ENCODE measurements at places on chromosomes 16 and 17.

DNA sequence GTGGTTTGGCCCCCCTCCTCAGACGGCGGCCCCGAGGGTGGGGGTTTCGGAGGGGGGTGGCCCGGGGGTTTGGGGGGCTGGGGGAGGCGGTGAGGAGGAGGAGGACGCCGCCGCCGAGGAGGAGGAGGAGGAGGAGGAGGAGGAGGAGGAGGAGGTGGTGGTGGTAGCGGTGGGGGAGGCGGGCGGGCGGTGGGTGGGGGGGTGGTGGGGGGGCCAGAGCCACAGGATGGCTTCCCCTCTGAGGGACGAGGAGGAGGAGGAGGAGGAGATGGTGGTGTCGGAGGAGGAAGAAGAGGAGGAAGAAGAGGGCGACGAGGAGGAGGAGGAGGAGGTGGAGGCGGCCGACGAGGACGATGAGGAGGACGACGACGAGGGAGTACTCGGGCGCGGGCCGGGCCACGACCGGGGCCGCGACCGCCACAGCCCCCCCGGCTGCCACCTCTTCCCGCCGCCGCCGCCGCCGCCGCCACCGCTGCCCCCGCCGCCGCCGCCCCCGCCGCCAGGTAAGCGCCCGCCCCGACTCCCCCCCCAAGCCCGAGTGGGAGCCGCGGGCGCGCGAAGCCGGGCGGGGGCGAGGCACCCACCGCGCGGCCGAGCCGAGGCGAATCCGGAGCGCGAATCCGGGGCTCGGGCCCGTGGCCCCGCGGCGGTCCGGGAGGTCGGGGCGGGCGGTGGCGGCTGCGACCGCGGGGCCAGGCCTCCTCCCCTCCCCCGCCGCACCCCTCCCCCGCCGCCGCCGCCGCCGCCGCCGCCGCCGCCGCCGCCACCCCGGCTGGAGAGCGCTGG is 3.8 kb upstream of the CHD3 start:
- no peak for DNase-seq

DNA sequence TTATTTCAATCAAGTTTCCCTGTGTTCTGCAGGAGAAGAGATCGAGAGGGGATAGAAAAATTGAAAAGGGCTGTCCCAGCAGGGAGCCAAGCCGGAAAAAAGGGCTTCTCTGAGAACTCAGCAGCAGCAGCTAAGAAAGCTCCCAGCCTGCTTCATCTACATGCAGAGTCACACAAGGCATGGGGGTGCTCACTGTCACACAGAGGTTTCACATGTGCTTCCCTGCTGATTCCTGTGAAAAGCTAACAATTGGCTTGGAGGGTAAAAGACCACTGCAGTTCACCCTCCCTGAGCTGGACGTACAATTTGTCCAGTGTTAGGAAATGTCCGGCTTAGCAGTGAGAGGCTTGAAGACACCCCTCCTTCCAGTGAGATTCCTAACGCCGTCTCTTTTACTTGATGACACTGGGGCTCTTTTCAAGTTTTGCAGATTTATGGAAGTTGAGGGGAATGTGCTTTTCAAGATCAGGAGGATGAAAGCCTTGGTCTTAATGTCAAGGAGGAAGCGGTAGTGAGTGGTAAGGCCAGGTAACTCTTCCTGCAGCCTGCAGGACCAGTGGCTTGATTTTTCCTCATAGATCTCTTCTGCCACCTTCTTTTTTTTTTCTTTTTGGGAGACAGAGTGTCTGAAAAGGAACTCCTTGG is 85.6 kb downstream of the WNT3 start:
- no peak for DNase-seq

- DNase-seq, result no peak
Observed at GRCh38 chr16:85171759-85172454, 59.6 kb upstream of the CIBAR2 start.

DNA sequence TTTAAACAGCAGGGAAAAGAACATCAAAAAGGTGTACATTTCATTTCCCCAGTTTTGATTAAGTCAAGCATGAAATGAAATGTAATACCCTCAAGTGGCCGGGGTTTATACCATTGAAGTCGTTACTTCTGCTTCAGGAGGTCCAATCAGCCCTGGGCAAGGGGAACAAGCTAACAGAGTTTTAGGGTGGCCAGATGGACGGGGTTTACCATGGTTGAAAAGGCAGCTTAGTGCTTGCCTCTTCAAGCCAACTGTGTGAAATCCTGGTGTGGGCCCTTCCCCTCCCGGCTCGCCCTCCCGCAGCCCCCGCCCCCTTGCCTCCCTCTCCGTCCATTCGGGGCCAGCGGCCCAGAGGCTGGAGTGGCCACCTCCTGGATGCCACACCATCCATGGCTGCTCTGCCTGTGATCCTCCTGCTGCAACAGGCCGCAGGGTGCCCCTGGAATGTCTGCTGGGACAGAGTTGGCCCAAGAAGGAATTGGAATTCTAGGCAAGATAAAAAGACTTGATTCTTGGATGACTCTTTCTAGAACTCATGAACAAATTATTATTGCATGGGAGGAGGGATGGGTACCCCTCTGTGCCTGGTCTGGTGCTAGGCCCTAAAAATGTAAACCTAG is 296.2 kb upstream of the IRX3 start:
- DNase-seq, result no peak

- no peak for DNase-seq
Observed at GRCh38 chr16:61798741-61799140, 237.5 kb downstream of the CDH8 start.

DNA sequence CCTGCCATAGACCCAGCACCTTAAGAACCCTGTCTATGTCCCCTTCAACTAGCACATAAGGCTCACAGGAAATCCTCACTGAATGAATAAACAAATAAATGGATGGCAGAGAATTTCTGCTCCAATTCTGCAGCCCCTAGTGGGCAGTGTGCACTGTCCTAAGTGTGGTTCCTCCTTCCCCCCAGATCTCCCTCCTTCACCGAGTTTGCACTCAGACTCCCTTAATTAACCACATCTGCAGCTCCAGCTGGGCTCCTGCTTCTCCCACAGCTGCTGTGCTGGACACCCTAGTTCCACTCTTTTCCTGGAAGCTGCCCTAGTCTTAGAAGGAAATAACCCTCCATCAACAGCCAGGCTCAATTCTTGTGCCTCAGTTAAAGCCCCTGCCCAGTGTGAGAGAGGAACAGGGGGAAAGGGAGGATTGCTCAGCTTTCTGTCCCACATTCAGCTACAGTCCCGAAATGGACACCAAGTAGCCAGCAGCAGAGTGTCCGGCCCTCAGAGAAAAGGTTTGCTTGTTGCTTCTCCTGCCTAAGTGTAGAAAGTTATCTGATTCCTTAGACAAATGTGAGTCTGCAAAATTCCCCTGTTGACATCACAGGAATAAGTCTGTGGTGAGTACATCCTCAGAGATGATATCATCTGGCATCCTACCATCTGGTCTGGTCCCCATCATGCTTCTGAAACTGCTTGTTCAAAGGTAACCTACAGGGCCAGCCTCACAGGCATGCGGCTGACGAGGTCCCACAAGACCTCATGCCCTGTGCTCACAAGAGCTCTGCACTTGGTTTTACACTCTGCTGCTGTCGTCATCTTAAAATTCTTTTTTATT is 12.3 kb downstream of the LRRC3C start:
- peak; percentile 62 for DNase-seq

DNA sequence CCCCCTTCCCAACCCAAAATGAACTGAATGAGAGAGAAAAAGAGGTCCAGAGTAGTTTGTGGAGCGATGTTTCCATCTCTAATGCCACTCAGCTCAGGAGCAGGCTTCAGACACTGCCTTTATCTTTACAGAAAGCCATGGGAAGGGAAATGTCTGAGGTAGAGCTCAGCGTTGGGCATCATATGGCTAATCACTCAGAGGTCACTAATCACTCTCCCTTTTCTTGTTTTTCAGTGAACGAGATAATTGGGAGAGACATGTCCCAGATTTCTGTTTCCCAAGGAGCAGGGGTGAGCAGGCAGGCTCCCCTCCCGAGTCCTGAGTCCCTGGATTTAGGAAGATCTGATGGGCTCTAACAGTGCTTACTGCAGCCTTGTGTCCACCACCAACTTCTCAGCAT is 9.8 kb downstream of the ESRP2 start:
- no peak for DNase-seq

DNA sequence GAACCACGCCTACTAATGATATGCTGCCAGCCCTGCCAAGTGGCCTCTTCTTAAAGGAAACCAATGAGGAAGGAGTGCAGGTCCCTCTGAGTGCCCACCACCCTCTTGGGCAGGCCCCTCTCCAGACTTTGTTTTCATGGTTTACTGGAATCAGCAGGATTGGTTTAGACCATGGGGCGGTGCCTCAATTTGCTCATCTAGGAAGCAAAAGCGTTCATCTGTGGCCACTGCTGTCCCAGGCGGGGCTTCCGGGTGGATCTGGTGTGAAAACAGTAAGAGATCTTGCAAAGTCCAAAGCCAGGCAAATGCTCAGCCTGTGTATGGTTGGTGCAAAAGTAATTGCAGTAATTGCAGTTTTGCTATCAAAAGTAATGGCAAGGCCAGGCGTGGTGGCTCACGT is 71.3 kb downstream of the AMFR start:
- DNase-seq, result no peak

- DNase-seq, result no peak
Observed at GRCh38 chr17:43453331-43453812, 30.4 kb upstream of the DHX8 start.

- DNase-seq, result no peak
Observed at GRCh38 chr17:57888311-57889216, 38.7 kb upstream of the MRPS23 start.

GRCh38 chr17:19911033-19911432 is 43.3 kb upstream of the ULK2 start:
- no peak for DNase-seq

- no peak for DNase-seq
Observed at GRCh38 chr16:47920709-47921108, 235.1 kb downstream of the ABCC12 start.

DNA sequence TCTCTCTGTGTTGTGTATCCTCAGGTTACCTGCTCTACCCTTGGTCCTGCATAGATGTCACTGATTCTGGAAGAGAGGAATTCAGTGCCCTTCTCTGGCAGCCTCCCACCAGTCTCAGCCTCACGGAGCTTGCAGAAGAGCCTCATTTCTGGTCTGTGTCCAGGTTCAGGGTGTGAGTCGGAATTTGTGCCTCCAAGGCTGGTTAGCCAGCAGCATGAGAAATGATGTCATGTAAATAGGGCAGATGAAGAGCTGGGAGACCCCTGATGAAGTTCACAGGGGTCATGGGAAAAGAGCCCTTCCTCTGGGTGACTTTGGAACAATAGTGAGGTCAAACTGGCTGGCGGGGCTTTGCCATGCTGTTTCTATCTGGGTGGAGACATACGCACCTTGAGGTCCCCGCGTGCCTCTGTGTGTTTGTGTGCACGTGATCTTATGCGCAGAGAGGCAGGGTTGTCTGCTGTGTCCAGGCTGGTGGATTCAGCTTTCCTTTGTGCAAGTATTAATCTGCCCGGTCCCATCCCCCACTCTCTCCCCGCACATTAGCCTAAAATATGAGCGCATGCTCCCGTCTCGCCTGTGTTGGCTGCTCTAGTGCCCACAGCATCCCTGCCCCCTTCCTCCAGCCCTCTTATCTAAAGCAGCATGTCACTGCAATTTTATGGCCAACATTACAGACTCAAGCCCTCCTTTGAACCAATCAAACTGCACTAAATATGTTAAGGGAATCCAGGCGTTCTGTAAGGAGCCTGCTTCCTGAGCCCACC is 256.3 kb upstream of the ZFHX3 start:
- no peak for DNase-seq

DNA sequence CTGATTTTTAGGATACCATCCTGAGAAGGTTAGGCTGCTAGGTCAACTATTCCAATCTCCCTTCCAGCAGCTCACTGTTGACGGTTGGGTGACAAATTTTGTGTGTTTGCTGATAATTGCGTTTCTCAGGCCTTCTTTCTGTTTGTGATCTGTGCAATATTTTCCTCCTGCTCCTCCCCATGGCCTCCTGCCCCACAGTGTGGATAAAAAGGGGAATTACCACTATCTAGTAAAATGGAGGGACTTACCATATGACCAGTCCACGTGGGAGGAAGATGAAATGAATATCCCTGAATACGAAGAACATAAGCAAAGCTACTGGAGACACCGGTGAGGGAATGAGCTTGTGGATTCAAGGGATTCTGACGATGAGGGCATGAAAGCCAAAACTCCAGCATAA is 9.2 kb downstream of the CHD3 start:
- no peak for DNase-seq

GRCh38 chr17:73874008-73874720 is 229.9 kb upstream of the SDK2 start:
- DNase-seq, result no peak

- DNase-seq, result no peak
Observed at GRCh38 chr17:34107019-34107418, 148.1 kb upstream of the CCL2 start.

- DNase-seq, result no peak
Observed at GRCh38 chr17:17832032-17832363, 4.8 kb downstream of the SREBF1 start.

DNA sequence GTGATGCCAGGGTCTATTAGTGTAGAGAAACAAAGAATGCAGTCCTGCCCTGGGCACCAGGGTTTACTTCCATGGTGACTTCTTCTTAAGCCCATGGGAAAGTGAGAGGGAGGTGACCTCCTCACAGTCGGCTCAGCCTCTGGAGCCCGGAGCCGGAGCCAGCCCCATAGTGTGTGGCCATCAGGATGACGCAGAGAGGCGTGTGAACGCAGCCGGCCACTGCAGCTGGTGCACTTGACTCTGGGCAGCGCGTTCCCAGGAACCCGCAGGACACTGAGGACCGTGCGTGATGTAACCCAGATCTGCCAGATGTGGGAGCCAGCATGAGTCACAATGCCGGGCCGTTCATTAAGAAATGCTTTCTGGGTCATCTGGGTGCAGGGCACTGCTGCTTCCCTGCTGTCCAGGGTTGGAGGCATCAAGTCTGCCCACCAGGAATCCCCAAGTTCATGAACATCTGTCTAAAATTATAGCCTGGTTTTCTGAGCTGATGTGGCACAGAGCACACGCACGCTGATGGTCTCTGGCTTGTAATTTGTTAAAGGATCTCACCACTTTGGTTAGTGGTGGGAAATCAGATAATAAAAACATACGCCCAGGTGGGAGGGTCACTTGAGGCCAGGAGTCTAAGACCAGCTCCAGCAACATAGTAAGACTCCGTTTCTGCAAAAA is 114.1 kb downstream of the PITPNC1 start:
- peak; percentile 72 for DNase-seq

DNA sequence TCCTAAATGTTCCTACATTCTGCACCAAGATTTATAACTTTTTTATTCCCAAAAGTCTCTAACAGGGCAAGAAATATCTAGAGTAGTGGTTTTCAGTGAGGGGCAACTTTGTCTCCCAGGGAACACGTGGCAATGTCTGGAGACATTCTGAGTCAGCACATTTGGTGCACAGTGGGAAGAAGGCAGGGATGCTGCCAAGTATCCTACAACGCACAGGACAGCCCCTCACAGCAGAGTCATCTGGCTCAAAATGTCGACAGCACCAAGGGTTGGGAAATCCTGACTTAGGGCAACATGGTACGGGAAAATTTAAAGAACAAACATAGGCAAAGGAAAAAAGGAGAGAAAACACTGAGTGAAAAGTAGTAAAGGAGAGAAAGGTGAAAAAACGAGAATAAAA is 61.8 kb downstream of the SMG6 start:
- DNase-seq, result peak; percentile 72

GRCh38 chr16:12449795-12450194 is 353.9 kb downstream of the CPPED1 start:
- no peak for DNase-seq

GRCh38 chr16:11125936-11126335 is 130.1 kb downstream of the SOCS1 start:
- no peak for DNase-seq

- DNase-seq, result no peak
Observed at GRCh38 chr16:69748694-69749345, 5.9 kb downstream of the NOB1 start.
